Activated naive CD4-positive, alpha-beta T cell treated with anti-CD3 and anti-CD28 coated beads, Interleukin-2, amount 50 U/mL, for 16 hours (primary cell): ENCODE measurements at places on chromosomes 2 and 18.

DNA sequence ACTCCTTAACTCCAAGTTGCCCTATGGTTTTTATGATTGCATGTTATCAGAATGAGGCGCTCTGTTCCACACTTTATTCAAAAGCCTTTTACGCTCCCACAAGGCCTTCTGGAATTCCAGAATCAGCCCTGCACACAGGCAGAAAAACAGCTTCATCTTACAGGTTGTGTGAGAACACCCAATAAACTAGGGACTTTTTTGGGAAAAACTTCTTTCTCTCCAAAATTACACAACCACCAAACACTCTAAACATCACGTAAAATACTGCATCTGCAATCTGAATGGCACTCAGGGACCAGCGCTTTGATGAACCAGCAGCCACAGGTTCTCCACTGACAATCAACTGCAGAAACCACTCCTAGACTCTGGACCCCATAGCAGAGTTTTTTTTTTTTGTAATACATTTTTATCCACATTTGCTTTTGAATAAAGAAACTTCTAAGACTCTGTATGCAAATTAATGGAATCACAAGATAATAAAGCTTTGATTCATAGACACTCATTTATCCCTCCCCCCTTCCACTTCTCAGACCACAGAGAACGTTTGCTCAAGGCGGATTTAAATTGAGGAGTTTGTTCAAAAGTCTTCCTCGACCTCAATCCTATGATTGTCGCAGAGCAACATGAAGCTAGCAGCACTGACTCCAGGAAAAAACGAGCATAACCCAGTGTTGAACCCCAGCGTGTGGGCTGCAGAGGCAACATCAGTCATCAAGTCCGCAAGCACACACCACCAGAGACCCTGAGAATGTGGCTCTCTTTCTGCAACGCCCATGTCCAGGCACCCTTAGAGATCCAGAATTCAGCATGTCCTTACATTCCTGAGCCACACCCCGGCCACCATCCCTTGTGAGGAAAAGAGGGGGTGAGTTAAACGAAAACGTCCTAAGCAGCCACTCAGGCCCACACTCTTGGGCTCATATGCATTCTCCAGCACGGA, 116.5 kb downstream of the MBP start:
- no peak for DNase-seq

DNA sequence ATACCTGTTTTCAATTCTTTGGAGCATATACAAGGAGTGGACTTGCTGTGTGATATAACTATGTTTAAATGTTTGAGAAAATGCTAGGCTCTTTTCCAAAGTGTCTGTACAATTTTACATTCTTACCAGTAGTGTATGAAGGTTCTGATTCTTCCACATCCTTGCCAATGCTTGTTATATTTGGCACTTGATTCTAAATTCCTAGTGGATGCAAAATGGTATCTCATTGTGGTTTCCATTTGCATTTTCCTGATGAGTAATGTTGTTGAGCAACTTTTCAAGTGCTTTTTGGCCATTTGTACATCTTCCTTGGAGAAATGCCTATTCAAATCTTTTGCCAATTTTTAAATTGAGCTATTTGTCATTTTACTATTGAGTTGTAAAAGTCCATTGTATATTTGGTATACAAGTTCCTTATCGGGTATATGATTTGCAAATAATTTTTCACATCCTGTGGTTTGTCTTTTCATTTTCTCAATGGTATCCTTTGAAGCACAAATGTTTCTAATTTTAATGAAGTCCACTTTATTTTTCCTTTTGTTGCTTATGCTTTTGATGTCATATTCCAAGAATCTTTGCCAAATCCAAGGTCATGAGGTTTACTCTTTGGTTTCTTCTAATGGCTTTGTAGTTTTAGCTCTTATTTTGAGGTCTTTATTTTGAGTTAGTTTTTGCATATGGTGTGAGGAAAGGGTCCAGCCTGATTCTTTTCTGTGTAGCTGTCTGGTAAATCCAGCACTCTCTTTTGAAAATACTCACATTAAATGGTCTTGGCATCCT, 33.2 kb upstream of the CWC22 start:
- no peak for DNase-seq

DNA sequence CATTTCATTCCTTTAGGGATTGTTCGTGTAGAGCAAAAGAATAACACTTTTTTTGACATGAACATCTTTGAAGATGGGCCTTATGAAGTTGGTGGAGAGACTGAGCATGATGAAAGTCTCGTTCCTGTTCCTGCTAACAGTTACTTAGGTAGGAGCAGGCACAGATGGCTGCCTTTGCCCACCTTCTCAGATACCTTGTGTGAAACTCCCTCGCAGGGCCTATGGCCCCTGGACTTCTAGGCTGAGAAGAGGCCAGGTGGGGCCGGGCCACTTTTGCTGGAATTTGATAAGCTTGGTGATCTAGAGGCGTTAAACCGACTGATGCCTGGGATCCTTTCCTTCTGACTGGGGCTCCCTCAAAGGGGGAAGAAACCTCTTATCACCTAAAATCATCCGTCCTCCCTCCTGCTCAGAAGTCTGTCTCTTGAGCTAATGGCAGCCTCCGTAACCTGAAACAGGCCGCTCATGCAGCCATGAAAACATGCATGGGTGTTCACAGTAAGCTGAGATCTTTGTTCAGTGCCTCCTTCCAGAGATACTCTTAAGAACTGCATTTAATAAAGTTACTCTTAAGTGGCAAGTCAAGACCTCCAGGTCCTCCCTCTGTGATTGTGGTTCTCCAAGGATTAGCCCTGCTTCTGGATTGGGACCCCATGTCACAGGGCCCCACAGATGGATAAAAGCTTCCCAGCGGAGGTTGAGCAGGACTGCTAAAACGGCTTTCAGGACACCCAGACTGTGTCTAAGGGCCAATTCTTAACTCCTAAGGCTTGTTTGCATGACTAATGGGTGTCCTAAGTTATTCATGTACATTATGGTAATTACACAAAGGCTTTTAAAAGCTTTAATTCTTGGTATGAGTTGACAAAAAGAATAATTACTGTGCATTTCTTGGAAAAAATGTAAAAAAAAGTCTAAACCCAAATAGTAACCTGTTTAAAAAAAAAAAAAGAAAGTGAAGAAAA, 43.9 kb downstream of the ITGA6 start:
- no peak for DNase-seq

DNA sequence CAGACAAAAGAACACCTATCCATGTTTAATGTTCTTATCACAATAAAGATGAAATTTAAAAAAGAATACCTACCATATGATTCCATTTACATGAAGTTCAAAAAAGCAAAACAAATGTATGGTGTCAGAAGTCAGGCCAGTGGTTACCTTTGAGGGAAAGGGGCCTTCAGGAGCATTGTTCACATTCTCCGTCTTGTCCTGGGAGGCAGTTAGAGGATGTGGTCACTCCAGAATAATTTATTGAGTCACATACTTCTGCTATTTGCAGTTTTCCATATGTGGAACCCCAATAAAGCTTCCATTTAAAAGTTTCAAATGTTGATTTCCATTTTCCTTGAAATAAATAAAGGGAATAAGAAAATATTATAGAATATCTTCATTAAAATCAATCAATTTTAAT, 41.6 kb upstream of the POU3F3 start:
- no peak for DNase-seq

GRCh38 chr2:119425119-119425405, 6.6 kb upstream of the TMEM37 start:
- DNase-seq = no peak

DNA sequence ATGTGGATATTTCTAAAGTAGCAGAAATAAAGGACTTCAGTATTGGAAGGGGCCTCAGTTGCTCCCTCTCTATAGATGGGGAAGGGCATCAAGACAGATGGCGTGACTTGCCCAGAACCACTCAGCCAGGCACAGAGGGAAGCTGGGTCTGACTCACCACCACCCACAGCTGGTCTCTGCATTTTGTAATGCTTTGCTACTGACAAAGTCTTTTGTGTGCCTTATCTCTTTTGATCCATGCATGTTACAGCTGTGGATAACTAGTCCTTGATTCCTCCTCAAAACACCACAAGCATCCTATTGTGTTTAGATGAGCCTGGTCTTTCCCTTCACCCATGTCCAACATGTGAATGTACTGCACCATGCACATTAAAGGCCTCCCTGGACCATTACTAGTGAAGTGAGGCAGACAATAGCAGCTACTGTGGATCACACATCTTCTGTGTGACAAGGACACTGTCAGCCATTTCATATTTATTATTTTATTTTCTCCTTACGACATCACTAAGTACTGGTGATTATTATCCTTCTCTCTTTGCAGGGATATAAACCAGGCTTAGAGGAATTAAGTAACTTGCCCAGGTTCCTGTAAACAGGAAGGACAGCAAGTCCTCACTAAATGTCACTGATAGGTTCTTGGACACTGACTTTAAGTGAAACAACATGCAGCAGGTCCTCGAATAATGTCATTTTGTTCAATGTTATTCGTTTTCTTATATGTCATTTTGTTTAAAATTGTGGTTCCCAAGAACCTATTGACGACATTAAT, 29.6 kb upstream of the IL37 start:
- DNase-seq = no peak

DNA sequence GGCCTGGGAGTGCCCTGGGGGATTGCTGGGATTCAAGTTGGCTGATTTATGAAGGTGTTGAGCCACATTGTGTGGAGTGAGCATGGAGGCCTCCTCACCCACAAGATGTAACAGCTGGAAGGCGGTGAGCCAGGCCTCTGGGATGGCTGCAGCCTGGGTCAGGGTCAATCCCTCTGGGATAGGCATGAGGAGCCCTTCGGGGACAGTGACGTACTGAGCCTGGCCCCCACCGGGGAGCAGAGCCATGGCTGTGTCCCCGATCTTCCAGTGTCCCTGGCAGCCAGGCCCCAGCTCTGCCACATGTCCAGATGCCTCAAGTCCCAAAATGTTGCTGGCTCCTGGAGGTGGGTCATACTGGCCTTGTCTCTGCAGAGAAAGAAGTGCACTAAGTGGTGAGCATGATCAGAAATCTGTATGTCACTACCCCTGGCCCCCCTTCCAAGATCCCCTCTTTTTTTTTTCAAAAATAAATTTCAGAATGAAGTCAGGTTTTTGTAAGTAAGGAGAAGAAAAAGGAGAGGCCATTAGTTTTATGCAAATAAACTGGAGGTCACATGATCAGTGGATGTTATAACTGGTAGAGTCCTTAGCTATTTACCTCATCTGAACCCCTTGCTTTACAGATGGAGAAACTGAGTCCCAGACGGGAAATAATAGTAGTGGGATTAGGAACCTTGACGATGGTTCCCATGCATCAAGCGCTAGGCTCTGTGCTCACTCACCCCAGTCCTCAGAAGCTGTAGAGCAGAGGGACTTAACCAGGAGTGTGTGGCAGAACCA, 1.7 kb downstream of the TP53I3 start:
- no peak for DNase-seq

DNA sequence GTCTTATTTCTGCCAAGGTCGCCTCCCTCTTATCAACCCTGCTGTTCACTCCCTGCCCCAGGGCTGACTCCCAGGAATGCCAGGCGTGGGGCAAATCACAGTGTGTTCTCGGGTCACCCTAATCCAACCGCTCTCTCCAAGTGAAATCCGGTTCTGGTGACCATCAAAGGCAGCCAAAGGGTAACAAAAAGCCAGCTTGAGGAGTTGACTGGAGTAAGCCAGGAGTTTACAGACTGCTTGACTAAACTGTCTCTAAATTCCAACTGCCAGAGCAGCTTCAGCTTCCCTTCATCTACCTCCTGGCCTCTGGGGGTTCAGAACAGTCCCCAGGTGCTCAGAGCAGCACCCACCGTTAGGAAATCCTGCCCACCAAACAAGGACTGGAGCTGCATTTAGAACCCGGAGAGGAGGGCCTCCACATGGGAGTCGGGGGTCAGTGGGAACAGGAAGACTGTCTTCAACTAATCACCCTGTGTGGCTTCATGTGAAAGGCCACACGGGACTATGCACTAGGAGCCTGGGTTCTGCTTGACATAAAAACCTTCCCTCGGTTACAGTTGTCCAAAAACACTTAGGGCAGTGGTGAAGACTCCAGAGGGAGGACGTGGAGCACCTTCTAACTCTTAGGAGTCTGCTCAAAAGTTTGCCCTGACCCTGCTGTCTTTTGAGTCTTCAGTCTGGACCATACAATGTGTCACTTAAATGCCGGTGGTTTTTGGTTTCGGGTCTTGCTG, 24.2 kb upstream of the MCFD2 start:
- no peak for DNase-seq

- no peak for DNase-seq
Observed at GRCh38 chr2:37459095-37459981, 114.9 kb downstream of the QPCT start.

- DNase-seq = no peak
Observed at GRCh38 chr18:74468547-74469061, 11.5 kb upstream of the DIPK1C start.

GRCh38 chr18:78721238-78721875, 258.3 kb upstream of the SALL3 start:
- no peak for DNase-seq

DNA sequence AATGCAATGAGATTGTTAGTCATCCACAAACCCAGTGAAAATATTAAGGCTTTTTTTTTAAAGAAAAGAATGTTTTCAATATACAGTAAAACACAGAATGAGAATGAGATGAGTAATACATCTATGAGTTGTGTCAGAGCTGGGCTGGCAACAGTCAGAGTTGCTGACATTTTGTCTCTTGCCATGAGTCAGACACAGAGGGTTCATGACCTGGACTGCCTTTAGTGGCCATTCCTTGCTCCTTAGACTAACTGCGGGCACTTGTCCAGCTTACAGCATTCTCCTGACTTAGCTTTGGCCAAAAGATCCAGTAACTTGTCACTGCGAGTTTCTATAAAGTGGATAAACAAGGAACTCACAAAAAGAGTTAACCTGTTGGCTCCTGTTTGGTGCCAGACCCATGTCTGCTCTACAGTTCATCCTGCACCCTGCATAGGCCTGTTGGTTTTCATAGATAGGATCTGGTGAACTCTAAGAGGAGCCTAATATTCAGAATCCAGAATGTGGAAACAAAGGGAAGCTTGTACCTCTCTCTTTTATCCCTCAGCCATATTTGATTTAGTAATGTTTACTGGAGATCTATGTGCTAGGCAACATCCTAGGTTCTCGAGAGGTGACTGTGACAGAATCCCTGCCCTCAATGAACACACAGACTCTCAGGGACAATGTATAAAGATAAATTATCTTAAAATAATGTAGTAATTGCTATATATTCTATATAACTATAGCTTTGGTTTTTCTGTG, 391.5 kb upstream of the VWC2L start:
- DNase-seq = no peak

DNA sequence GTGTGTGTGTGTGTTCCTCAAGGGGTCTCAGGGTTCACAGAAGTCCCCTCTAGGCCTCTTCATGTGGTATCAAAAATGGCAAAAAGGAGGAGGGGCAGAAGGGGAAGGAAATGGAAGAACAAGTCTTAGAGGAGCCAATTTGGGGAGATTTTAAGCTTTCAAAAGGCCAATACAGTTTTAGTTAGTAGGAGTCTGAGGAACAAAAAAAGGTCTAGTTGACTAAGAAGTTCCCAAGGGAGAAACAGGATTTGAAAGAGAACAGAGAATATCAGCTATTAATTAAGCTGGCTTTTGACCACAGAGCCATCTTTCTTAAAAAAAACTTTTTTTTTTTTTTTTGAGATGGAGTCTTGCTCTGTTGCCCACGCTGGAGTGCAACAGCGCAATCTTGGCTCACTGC, 7.1 kb downstream of the RNF125 start:
- DNase-seq = no peak

GRCh38 chr2:17363846-17364245, 154.4 kb downstream of the RAD51AP2 start:
- DNase-seq = no peak

- no peak for DNase-seq
Observed at GRCh38 chr2:207847098-207847806, 77.5 kb upstream of the FZD5 start.
